ENCODE measurements at places on chromosomes 3 and 15.

GRCh38 chr3:188939814-188940572, 231.8 kb upstream of the TPRG1 start:
- DNase-seq: no peak

- no peak for DNase-seq
Measured at GRCh38 chr3:101128001-101128400, 134.8 kb upstream of the ABI3BP start.

DNA sequence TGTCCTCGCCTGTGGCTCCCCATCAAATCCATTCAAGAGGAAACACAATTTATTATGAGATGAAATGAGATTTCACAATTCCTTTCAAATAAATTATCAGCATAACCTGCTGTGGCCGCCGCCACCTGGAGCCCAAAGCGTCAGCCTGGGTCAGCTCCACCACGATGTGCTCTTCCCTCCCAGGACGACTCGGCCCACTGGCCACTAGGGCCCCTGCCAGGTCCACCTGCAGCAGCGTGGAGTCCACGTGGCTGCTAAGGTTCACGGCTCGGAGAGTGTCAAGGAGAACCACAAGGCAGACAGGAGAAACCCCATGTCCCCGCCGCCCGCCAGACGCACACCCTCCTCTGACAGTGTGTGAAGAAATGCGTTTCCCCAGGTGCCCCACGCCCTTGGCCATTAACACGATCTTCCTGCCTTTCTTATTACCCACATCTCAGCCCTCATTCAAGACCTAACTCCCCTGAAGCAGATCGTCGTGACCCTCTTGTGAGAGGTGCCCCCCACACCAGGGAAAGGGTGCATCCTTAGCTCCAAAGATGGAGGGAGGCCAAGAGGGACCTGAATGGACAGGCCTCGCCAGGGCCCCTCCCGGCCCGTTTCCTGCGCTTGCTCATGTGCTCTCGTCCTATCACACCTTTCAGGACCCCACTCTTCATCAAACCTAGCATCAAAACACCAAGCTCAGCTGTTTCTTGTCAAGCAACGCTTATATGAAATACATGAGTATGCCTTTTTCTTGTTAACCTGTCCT, 80.6 kb downstream of the OCA2 start:
- no peak for DNase-seq

GRCh38 chr3:94616833-94617232, 554.0 kb downstream of the NSUN3 start:
- no peak for DNase-seq

- DNase-seq: no peak
Measured at GRCh38 chr15:45539680-45540079, 17.1 kb upstream of the SLC30A4 start.

GRCh38 chr15:87949575-87950223, 306.8 kb downstream of the NTRK3 start:
- DNase-seq: no peak

Measured in BJ (cell line).